Central memory CD8-positive, alpha-beta T cell (primary cell): ENCODE measurements at places on chromosomes 1 and 21.

DNA sequence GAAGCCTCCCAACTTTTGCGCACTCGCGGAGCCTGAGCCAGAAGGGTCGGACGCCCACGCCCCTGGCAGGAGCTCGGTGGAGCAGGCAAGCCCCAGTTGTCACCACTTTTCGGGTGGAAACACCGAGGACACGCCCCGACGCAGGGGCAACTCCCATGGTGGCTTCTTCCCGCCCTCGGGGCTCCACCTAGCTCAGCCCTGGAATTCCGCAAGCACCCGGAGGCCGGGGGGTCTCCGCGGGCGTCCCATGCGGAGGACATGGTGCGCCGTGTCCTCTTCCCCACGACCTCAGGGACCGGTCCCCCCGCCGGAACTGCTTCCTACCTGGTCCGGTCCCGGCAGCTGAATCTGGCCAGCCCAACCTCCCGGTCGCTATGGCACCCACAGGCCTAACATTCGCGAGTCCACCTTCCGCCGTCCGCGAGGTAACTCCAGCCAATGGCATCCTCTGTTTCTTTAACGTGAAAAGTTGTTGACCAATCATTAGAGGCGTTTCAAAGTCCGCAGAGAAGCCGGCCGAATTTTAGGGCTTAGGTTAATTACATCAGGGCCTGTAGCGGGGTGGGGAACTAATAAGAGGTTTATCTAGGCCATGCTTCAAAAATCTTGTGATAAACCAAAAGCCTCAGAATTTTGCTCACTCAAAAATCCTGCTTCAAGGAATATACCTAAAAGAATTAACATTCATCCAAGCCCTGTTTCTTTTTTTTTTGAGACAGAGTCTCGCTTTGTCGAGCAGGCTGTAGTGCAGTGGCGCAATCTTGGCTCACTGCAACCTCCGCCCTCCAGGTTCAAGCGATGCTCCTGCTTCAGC lies at the start of gene STPG1:
STPG1 (minus strand) TSS at position 433 of the 814 bp plus-strand sequence. CDS start 12,394 bp downstream, outside the sequence.
- peak within 1 kb of the TSS; percentile 91 for H3K4me3 ChIP-seq
- H3K36me3 ChIP-seq = peaks cover 18% of the 10 kb centered on the region
- peak within 1 kb of the TSS; percentile 84 for H3K27ac ChIP-seq
- peaks cover 54% of the 10 kb centered on the region for H3K4me1 ChIP-seq
- peak; percentile 64 for DNase-seq
- H3K27me3 ChIP-seq = no peaks in the 10 kb centered on the region

DNA sequence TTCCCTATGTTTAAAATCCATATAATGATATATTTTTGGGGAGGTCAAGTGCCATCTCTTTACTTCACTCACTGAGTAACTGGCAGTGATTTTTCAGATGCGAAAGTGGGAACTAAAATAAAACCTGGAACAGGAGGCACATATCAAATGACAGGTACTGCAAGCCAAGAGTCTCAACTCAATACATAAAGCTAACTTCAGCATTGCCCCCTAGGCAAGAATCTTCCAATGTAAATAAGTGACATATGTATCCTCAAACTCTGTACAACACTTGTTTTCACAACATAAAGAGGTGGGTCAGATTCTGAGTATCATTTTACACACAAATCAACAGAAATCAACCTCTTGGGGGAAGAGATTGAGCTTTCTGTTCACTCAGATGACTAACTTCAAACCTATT lies 18.1 kb downstream of the DCAF8 start:
- no peak overlapping the region for H3K27ac ChIP-seq
- peaks cover 16% of the 10 kb centered on the region for H3K36me3 ChIP-seq
- no peaks in the 10 kb centered on the region for H3K27me3 ChIP-seq
- peaks cover 27% of the 10 kb centered on the region for H3K4me1 ChIP-seq
- H3K4me3 ChIP-seq = no peak overlapping the region

DNA sequence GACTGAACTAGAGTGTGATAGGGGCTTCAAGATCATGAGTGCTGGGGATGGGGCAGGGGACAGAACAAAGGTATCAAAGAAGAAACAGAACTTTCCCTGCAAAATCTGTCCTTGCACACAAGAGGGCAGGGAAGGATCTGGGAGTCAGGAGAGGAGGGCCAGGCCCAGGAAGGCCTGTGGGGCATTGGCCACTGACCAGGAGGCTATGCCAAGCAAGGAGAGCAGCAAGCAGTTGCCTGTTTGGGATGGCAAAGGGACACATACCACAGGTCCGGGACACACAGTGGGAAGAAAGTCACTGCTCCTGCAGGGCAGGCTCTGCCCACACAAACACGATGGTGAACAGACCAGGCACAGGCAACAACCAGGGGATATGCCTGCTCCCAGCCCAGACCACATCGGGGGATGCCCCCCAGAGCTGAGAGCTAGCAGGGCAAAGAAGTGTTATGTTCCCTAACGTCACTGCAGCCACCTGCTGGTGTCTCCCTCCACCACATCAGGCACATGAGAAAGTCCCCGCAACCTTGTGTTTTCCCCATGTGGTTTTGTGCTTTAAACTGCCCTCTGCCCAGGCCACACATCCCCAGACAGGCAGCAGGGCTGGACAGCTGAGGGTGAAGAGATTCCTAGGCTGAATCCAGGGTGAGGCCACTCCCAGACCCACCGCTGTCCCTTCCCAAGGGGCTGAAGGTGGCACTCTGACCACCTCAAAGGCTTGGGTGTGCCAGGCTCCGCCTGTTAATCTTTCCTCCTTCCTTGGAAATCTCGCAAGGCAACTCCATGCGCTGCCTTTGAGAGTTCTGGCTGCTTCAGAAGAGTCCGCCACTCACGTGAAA lies 53.6 kb downstream of the KIF21B start:
- DNase-seq = no peak
- H3K4me3 ChIP-seq = no peak overlapping the region
- peak overlapping the region; percentile 65 for H3K27ac ChIP-seq
- H3K36me3 ChIP-seq = peaks cover 22% of the 10 kb centered on the region
- H3K27me3 ChIP-seq = no peaks in the 10 kb centered on the region
- H3K4me1 ChIP-seq = peaks cover 10% of the 10 kb centered on the region

DNA sequence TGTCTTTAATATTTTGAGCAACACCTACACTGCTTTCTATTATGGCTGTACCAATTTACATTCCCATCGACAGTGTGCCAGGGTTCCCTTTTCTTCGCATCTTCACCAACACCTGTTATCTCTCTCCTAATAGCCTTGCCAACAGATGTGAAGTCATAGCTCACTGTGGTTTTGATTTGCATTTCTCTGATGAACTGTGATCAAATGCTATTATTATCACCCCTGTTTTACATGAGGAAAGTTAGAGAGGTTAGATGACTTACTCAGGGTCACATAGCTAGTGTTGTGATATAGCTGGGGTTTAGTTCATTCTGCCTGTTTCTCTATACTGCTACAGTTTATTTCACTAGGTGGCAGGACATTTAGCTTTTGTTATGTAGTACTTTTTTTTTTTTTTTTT lies 204.1 kb downstream of the FMN2 start:
- H3K27ac ChIP-seq = no peak overlapping the region
- H3K4me3 ChIP-seq = no peak overlapping the region
- no peaks in the 10 kb centered on the region for H3K4me1 ChIP-seq
- H3K27me3 ChIP-seq = no peaks in the 10 kb centered on the region
- no peak for DNase-seq

- no peaks in the 10 kb centered on the region for H3K4me1 ChIP-seq
- no peaks in the 10 kb centered on the region for H3K36me3 ChIP-seq
- no peak overlapping the region for H3K27ac ChIP-seq
- no peak overlapping the region for H3K4me3 ChIP-seq
- H3K27me3 ChIP-seq = peaks cover 74% of the 10 kb centered on the region
- no peak for DNase-seq
These were observed 8.0 kb upstream of the PLXNA2 start for GRCh38 chr1:208251911-208252835.

- H3K36me3 ChIP-seq = no peaks in the 10 kb centered on the region
- no peaks in the 10 kb centered on the region for H3K4me1 ChIP-seq
- H3K4me3 ChIP-seq = no peak overlapping the region
These were observed 182.6 kb downstream of the TGFB2 start for GRCh38 chr1:218527737-218528136.

DNA sequence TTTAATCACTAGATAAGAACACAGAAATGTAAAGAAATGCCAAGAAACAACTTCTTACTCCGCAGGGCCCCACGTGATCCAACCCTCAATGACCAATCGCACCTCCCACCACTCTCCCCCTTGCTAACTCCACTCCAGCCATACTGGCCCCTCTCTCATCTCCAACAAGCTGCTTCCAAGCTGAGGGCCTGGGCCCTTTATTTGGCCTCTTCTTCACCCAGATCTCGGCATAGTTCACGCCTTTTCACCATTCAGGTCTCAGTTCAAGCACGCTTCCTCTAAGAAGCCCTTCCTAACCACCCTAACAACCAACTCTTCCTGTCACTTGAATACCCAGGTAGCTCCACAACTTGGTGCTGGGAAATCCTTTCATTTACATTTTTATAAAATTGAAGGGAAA lies 110.7 kb downstream of the TGFBR3 start:
- DNase-seq = no peak
- no peaks in the 10 kb centered on the region for H3K27me3 ChIP-seq
- H3K4me1 ChIP-seq = peaks cover 41% of the 10 kb centered on the region
- H3K36me3 ChIP-seq = peaks cover 7% of the 10 kb centered on the region

GRCh38 chr1:38690790-38691449 lies 168.7 kb downstream of the RRAGC start:
- peaks cover 67% of the 10 kb centered on the region for H3K27me3 ChIP-seq
- no peaks in the 10 kb centered on the region for H3K36me3 ChIP-seq
- no peak for DNase-seq
- no peaks in the 10 kb centered on the region for H3K4me1 ChIP-seq

DNA sequence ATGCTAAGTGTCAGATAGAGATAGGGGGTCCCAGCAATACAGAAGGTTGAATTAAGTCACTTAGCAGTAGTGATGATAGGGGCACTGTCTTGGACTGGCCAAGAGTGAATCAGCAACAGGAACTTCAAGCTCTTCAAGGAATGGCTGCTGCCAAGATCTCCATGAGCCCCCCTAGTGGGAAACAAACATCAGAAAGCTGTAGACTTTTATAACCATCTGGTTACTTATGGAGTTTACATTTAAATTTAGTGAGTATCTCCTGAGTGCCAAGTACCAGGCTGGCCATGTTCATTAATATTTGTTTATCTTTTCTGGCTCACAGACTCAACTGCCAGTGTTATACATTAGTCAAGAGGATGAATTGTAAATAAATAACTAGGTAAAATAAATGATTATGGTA lies 327.3 kb downstream of the TTLL7 start:
- H3K4me1 ChIP-seq = no peaks in the 10 kb centered on the region
- H3K36me3 ChIP-seq = no peaks in the 10 kb centered on the region
- no peak for DNase-seq

DNA sequence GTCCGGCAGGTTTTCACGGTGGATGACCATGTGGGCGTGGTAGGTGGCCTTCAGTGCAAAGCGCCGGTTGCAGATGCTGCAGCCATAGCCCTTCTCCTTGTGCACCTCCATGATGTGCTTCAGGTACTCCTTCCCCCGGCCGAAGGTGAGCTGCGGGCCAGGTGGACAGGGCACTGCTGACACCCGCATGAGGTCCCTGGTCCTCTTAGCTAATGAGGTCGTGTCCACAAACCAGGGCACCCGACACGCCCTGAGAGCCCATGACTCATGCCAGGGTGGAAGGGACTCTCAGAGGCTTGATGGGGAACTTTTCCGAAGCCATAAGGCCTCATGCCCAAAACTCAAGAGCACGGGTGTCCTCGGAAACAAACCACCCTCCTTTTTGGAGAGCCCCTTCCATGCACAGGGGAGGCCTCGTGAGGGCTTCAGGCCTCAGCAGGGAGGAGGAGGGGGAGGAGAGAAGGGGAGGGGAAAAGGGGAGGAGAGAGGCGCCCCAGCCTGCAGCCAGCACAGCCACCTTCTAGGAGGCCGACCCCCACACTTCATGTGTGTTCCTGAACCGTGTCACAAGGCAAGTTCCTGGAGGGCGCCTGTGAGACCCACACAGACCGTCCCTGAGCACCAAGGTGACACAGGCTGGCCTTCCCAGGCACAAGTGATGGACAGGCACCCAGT lies 54.4 kb upstream of the RIPK4 start:
- no peaks in the 10 kb centered on the region for H3K27me3 ChIP-seq
- peaks cover 19% of the 10 kb centered on the region for H3K36me3 ChIP-seq
- H3K4me3 ChIP-seq = no peak overlapping the region
- no peak overlapping the region for H3K27ac ChIP-seq
